ENCODE measurements at places on chromosomes 1 and 21. TPM values are rescaled to one million over a fixed set of nuclear protein-coding genes. Genes with fewer than 3 reads are reported as not detected.

FCAMR gene
- not detected for total RNA-seq

CRB1 gene
- total RNA-seq = not detected

TPTE gene
- total RNA-seq = not detected

FAAH gene
- 3.8 TPM for total RNA-seq

MAB21L3 gene
- total RNA-seq = not detected

CCDC27 gene
- total RNA-seq = not detected

GRCh38 chr1:206048582-206048981, 4.4 kb upstream of the RHEX start:
- DNase-seq = no peak

DNA sequence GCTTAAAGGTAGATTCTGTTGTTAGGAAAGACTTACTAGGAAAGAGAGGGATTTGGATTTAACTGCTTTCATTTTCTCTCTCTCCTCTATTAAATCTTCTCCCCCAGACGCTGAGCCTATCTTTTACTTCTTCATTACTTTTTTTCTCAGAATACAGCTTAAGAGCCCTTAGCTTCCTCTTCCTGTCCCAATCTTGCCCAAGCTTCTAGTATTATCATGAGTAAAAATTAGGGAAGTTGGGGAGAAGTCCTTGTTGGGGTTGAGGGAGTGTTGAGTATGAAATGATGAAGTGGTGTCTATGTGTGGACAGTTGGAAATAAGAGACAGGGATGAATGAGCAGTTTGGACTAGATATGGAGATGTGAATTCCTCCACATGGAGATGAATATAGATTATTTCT, 35.0 kb downstream of the ACP6 start:
- DNase-seq = no peak

DNA sequence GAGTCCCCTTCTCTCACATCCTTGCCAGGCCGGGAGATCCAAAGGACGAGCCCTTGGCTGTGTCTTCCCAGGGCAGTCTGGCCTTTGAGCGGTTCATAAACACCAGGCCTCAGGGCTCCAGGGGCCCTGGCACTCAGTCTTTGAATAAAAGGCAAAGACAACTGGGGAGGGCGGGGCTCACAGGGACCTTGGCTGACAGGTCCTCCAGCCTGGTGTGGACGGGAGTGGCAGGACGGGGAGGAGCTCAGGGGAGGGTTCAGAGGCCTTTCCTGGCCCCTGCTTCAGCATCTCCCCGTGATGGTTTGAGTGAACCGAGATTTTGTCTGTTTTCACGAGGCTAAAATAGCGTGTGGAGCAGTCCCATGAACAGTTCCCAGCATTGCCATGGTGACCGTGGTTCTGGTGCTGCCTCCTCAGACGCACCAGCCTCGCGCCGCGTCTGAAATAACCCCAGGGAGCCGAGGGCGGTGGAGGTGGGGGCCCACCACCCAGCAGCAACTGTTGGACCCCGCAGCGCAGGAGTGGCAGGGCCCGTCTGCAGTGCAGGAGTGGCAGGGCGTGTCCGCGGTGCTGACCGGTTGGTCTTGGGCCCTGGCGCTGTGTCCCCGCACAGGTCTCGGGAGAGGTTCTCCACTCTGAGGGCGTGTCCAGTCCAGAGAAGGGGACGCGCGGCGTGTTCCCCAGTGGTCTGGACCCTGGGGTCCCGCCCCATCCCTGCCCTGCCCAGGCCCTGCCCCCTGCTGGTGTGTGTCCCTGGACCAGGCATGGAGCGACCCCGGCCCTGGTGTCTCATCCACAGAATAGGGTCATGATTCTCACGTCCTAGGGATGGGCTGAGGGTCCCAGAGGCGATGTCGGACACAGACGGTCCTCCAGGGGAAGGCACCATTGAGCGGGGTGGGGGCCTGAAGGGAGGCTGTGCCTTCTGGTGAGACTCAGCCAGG, 7.1 kb upstream of the PRKCZ start:
- DNase-seq = no peak

DNA sequence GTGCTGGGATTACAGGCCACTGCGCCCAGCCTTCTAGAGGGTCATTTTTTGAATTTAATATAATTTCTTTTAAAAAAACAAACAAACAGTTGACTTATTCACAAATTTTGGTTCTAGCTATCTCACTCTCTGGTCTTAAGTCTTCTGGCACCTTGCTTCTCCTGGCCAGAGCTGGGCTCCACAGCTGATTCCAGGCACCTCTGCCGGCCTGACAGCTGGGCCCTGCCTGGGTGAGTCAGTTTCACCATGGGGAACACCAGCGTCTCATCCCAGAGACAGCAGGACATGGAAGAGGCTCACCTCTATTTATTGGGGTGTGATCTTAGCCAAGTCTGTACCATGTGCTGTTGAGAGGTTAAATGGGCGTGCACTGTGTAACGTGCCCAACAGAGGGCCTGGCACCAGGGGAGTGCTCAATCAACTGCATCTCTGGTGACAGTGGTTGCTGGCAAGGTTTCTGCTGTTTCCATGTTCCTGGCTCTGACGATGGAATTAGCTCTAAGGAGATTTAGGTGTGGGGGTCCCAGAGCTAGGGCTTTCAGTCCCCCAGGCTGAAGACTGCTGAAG, 956 bp downstream of the CPLANE2 start:
- DNase-seq = peak; percentile 52

DNA sequence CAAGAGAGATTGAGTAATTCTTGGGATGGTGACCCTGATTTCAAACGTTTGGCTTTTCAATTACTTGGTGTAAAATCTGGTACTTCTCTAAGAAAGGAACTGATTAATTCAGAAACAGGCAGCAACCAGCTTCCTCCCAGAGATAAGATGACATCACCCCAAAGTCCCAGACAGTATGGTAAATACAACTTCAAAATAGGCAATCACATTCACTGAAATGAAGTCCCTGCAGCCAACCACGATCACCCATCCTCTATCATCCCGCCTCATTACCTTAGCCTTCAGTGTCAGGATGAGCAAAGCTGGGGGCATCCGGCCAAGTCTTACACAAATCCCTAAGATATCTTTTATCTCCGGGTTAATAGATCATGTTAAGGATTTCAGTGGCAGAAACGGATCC, 26.4 kb upstream of the RUNX1 start:
- peak; percentile 61 for DNase-seq

- DNase-seq = no peak
These were observed 131.6 kb downstream of the LHX8 start for GRCh38 chr1:75265792-75266191.

DNA sequence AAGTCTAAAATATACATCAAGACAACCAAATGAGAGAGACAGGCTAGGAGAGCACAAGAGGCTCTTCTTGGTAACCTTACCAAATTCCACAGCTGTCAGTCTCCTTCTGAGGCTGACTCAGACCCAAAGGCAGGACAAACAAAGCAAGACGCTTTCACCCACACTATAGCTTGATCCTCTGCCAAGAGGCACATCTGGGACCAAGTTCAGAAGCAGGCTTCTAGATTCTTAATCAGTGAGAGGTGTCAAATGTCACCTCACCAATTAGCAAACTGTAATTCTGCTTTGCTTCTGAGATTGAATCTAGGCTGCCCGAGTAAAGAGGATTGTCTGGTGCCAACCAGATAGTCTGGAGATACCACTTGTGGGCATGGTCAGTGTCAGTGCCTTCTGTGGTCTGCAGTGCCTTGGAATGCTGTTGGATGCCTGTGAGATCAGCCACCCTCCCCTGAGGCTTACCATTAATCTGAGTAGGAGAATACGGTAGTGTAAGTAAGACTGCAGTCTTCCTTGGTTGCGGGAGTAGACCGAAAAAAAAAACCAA, 151.0 kb downstream of the FMN2 start:
- no peak for DNase-seq

DNA sequence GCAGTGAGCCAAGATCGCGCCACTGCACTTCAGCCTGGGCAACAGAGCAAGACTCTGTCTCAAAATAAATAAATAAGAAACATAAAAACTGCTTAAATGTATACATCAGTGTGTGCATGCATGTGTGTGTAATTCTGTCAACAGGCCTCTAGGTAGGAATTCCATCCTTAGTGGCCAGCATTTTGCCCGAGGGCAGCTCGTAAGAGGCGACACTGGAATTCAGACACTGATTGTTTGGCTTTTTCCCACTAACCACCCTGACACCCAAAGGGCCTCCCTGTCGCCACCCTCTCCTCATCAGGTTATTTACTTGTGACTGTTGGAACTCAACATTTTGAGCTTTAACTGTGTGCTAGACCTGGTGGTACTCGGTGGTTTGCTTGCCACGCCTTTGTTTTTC, 64.0 kb upstream of the KIF1B start:
- DNase-seq = no peak

GRCh38 chr1:204782118-204782700, 88.5 kb upstream of the NFASC start:
- no peak for DNase-seq

DNA sequence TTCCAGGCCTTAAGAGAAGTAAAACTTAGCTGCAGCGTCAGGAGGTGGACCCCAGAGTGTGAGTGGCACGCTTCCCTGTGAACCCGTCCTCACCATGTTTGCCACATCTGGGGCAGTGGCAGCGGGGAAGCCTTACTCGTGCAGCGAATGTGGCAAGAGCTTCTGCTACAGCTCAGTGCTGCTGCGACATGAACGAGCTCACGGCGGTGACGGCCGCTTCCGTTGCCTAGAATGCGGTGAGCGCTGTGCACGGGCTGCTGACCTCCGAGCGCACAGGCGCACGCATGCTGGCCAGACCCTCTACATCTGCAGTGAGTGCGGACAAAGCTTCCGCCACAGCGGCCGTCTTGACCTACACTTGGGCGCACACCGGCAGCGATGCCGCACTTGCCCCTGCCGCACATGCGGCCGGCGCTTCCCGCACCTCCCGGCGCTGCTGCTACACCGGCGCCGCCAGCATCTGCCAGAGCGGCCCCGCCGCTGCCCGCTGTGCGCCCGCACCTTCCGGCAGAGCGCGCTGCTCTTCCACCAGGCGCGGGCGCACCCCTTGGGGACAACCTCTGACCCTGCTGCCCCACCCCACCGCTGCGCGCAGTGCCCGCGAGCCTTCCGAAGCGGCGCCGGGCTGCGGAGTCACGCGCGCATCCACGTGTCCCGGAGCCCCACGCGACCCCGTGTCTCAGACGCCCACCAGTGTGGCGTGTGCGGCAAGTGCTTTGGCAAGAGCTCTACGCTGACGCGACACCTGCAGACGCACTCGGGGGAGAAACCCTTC, 9.3 kb downstream of the ZNF672 start:
- DNase-seq = no peak

GRCh38 chr1:218304281-218305039, 19.4 kb downstream of the RRP15 start:
- no peak for DNase-seq

- DNase-seq = no peak
These were observed 470.3 kb downstream of the PTPRC start for GRCh38 chr1:199109160-199109559.

DNA sequence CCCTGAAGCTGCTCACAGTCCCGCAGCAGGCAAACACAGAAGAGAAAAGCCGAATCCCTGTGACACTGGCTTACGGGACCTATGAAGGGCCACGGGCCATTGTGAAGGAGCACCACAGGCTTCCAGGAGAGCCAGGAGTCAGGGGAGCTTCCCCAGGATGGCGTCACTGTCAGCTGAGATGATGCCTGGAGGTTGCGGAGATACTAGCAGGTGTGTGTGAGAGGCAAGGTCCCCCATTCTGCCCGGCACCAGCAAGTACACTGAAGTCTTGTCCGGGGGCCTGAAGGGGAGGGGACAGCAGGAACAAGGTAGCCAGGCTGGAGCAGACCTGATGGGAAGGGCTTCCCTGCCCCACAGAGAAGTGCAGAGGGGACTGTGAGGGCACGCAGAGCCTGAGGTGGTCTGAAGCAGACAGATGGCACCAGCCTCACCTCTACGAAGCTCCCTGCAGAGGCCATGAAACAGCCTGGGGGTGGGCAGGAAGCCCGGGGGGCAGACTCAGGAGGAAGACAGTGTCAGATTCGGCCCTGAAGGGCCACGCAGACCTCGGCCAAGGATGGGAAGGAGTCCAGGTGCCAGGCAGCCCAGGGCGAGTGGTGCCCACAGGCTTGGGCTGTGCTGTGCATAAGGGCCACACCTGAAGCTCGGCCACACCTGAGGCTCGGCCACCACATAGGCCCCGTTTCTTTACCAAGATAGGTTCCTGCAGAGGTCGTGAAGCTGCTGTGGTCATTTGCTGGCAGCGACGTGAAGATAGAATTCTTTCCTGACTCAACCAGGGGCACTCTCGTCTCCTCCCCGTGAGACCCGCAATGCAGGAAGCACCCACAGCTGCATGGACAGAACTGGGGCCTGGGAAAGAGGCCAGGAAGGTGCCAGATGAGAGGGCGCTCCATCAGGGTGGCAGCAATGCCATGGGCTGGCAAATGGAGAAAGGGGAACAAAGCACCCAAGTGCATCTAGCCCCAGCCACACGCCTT, 10.1 kb downstream of the TCP10L start:
- no peak for DNase-seq

DNA sequence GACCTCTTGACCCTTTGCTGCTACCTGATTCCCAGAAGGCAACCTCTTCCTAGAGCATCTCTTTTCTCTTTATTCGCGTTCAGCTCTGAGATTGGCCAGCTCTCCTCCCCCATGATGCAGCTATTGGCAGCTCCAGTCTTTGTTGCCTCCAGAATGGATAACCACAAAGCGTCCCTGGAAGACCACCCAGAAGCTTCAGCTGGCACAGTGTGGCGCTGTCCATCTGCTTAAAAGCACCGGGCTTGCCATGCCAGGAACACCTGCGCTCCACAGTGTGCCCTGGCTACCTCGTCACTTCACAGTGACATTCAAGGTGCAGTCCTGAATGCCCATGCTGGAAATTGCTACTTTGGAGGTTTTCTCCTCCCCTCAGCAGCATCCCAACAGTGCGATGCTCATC, 353.9 kb downstream of the LMO4 start:
- DNase-seq = no peak

Data from activated naive CD4-positive, alpha-beta T cell treated with anti-CD3 and anti-CD28 coated beads for 36 hours (primary cell).